ENCODE measurements at places on chromosomes 2 and 18.

DNA sequence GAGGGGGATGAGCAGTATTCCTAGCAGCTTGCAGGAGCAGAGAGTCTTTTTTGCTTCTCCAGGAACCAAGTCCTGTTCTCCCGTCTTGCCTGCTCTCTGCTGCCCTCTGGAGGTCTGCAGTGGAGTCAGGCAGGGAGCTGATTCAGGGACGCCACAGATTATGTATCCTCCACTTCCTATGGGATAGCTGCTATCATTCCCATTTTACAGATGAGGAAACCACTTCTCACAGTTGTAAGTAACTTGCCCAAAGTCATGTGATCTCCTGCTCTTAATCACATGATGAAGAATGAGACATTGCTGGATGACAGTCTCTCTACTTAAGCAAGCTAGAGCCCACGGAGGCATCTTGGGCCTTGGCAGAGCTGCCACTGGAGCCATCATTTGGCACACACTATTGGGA lies 8.3 kb downstream of the SLC4A5 start:
- DNase-seq = peak; percentile 69

GRCh38 chr2:69026026-69026425 lies 13.0 kb downstream of the ANTXR1 start:
- peak; percentile 75 for DNase-seq

DNA sequence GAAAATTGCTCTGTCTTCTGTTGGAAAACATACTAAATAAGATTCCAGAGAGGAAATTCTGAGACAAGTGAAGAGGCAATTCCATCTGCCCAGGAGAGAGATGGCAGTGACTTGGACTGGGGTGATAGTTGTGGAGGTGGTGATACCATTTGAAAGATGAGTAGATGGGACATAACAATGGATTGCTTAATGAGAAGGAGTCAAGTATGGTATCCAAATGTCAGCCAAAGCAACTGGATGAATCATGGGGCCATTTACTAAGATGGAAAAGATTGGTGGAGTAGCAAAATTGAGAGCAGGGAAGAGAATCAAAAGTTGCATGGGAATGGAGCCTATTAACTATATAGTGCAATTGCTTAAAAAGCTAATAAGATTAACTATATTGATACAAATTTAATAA lies 222.1 kb downstream of the ETAA1 start:
- no peak for DNase-seq

GRCh38 chr2:7604456-7604855 lies 687.2 kb downstream of the RNF144A start:
- DNase-seq = no peak

DNA sequence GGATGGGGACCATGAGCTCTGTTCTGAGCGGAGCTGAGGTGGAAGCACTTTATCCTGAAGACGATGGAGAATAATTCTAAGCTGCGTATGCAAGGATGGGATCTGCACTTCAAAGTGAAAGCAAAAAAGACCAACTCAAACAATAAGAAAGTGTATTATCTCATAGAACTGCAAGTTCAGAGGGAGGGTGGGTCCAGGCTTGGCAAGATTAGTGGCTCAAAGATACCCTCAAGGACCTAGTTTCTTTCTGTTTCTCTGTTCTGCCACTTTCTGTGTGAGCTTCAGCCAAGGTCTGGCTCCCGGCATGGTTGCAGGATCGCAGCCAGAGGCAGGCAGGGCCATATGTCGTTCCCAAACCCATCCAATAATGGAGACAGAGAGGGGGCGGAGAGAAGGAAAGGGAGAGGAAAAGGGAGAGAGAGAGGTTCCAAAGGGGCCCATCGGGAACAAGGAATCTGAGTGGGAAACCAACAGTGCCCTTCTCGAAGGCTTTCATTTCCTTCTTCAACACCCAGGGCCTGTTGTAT lies 169.2 kb upstream of the NCK2 start:
- no peak for DNase-seq

- DNase-seq = no peak
Observed at GRCh38 chr2:104049981-104050380, 803.9 kb upstream of the POU3F3 start.

GRCh38 chr2:97935719-97936161 lies 60.0 kb downstream of the TMEM131 start:
- DNase-seq = no peak

- DNase-seq = no peak
Observed at GRCh38 chr18:73544032-73544431, 603.6 kb downstream of the FBXO15 start.

DNA sequence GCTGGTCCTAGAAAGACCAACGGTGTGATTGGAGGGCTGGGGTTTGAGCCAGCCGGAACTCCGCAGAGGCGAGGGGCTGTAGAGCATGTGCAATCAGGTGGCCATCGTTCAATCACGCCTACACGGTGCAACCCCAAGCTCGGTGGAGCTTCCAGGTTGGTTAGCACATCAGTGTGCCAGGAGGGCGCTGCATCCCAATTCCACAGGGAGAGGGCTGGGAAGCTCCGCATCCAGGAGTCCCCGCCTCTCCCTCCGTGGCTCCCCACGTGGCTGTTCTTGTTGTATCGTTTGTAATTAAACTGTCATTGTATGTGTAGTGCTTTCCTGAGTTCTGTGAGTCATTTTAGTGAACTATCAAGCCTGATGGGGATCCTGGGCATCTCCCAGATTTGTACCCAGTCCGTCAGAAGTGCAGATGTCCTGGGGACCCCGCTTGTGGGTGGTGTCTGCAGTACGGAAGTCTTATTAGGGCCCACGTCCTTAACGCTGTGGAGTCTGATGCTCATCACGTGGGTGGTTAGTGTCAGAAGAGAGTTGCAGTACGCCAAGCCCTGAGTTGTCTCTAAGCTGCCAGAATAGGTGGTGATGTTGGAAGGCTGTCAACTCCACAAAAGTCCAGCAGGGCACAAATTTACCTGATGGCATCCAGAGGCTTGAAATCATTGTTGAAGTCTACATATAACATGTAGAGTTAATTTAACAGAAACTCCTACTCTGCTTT lies 20.6 kb upstream of the AMMECR1L start:
- DNase-seq = no peak

GRCh38 chr18:22191923-22192322 lies 22.5 kb downstream of the GATA6 start:
- DNase-seq = no peak

DNA sequence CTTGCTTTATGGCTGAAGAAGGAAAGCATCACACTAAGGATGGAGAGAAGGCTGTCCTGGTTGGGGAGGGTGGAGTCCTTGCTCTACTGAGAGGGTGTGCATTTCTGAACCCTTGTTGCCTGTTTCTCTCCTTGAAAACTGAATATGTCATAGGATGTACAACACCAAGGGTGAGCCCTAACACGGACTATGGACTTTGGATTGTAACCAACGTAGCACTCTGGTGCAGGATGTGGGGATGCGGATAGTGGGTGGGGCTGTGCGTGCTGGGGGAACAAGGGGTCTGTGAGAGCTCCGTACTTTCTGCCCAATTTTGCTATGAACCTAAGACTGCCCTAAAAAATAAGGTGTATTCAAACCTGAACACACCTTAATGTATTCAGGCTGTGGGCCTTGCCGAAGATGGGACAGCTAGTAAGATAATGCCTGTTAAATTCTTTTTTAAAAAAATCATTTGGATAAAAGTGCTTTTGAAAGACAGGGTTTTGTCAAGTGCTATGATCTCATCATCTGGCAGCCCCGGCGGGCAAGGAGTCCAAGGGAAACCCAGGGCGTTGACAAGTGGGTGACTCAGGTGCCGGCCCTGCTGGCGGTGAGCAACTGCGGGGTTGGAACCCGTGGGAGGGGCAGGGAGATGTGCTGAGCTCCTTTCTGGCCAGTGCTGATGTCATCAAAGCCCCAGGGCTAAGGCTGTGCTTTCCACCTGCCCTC lies 54.0 kb downstream of the GATA6 start:
- DNase-seq = no peak

DNA sequence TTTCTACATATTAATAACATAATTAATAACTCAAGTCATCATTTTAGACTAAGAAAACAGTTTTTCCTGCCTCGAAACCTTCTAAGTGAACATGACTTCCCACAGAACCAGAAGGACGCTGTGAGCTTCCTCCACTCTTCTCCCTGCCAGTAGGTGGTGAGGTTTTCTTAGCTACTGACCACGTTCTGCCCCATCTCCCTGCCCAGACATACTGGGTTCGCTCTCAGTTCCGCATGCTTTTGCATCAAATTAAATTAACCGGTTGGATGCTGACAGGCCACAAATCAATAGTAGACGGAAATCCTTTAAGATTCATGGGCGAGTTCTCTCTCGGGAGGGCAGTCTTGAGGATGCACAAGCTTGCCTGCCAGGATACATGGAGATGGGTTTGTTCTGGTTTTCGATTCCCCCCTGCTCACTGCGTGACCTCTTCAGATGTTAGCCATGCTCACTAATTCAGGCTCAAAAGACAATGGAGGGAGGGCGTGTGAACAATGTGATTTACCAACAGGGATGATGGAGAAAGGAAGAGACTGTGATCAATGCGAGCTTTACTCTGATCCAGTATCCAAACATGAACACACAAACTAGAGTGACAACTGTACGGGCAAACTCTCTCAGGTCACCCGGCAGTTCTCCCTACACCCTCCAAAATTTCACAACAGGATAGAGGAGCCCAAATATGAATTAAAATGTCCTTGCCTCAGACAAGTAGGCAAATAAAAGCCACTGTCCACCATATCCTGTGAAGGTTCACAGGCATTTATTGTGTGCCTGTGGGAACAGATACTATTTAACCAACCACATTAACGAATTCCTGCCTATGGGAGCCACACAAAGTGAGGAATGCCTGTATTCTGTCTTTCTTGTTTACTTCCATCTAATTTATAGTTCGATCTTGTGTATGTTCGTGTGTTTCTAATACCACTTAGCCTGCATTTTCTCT lies 375.7 kb downstream of the EIPR1 start:
- DNase-seq = no peak

DNA sequence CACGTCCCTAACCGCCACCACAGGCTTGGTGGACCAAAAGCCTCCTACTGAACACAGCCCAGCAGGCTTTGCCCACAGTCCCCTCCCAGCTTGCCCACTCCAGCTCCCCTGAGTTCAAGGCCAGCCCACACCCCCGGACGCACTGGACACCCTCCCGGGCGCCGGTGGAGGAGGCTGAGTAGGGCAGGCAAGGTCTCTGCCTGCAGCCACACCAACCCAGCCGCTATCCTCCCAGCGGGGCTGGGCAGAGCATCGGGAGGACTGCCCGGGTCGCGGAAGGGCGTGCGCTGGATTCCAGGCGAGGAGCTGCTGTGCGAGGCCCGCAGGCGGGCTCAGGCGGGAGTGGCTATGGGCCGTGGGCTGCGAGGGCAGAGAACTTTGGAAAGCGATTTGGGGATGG lies 49.5 kb downstream of the PLEKHB2 start:
- no peak for DNase-seq

DNA sequence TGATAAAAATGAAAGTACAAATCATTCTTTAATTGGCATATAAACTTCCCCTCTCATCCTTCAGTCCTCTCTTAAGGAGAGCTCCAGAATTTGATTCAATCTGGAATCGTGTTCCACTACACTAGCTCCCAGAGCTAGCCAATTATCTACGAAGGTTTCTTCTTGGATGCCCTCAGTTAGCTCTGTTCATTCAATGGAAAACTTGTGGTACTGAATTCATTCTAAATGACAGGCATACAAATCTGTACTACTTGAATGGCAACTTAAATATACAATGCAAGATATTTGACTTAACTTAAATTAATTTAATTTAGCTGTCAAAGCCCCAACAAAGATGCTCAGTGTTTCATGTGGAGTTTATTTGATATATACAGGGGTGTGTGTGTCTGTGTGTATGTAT lies 1474.2 kb upstream of the CELF4 start:
- no peak for DNase-seq

GRCh38 chr2:232543491-232543890 lies 4.0 kb downstream of the CHRNG start:
- no peak for DNase-seq

GRCh38 chr18:31369478-31369877 lies 7.1 kb upstream of the DSG4 start:
- DNase-seq = no peak

DNA sequence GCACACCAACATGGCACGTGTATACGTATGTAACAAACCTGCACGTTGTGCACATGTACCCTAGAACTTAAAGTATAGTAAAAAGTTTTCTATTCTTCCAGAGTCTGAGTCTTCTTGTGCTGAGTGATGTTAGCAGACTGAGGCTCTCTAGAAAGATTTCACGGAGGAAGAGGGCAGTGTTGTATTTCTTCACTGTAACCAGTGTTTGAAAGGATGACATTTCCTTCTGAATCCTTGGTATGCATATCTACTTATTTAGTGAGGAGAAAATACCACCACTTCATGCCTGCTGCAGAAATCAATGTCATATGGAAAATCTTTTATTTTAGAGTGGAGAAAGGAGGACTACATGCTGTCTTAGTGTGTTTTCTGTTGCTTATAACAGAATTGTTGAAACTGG lies 357.1 kb downstream of the CCDC85A start:
- no peak for DNase-seq

DNA sequence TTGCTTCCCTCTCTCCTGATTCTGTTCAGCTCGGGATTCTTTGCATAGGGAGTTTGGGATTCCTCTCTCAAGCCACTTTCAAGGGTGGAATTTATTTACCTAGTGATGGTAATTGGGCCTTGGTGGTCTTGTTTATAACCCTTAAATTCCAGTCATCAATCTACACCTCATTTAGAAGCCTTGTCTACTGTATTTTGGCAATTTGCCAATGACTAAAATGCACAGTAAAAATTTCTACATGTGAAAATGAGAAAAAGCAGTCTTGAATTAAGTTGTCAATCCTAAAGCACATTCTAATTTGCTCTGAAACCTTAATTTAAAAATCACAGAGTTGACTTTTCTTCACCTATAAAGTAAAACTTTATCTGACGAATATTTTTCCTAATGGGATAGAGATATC lies 749.2 kb upstream of the CRIM1 start:
- no peak for DNase-seq

DNA sequence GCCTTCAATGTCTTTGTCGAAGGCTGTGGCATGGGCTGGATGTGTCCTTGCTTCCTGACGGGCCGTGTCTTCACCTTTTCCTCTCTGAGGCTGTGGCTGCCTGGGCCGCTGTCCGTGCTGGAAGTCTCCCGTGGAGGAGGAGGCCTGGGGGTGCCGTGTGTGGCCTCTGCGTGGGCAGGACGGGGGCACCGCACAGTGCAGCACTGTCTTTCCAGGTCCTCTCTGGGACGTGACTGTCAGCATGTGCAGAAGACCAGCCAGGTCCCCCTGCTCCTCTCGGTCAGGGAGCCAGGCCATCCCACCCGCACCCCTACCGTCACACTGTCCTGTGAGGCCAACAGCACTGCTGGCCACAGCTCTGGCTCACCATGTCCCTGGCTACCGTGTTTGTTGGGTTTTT lies 64.4 kb upstream of the ZNF236 start:
- DNase-seq = no peak

- no peak for DNase-seq
Observed at GRCh38 chr2:59887366-59887765, 666.1 kb downstream of the BCL11A start.

- DNase-seq = peak; percentile 61
Observed at GRCh38 chr2:191165176-191165643, 14.4 kb upstream of the STAT4 start.

GRCh38 chr2:227781841-227782240 lies 31.8 kb upstream of the CCL20 start:
- no peak for DNase-seq

DNA sequence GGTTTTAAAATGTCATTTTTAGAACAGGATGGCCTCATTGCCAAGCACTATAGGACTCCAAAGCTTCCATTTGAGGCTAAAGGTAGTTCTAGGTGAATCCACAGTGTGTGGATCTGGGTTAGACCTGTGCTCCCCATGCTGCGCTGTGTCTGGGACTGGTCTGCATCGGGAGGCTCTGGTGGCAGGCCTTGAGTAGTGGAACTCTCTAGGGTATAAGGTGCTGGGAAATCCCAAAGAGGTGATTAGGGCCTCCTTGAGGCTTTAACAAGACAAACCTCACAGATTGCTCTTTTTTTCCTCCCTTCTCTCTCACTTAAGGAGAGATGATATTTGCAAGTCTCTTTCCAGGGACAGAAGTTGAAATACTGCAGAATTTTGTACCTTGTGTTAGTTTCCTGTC lies 9.3 kb downstream of the SEC11C start:
- DNase-seq = no peak
